ENCODE measurements at places on chromosomes 5 and 9.

- no peak for DNase-seq
Measured at GRCh38 chr5:337563-338130, 16.1 kb downstream of the AHRR start.

GRCh38 chr5:134275822-134276221 lies 49.9 kb upstream of the PPP2CA start:
- no peak for DNase-seq

DNA sequence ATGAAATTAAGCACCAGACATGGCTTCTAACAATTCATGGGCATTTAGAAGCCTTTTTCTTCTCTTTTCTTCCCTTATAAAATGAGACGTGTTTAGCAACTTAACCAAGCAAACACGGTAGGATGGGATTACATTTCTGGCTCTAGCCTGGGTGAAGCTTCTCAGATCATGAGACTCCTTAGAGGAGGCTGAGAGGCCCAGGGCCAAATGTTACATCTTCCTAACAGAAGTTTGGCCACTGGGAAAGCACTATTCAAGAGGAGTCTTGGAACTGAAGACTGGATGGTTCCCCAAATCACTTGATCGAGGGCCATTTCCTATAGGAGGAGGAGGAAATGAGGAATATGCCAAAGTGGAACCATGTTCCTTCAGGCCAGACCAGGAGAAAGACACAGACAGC lies 1.9 kb downstream of the GABRP start:
- no peak for DNase-seq

GRCh38 chr5:163473635-163474243 lies 13.3 kb downstream of the HMMR start:
- DNase-seq: no peak

- no peak for DNase-seq
Measured at GRCh38 chr5:4874097-4874496, 266.0 kb upstream of the ADAMTS16 start.

- no peak for DNase-seq
Measured at GRCh38 chr5:150052956-150053712, 33.2 kb downstream of the CSF1R start.

GRCh38 chr5:138096363-138096762 lies 12.5 kb downstream of the WNT8A start:
- DNase-seq: no peak

GRCh38 chr5:135332519-135333150 lies 66.4 kb downstream of the MACROH2A1 start:
- DNase-seq: no peak

DNA sequence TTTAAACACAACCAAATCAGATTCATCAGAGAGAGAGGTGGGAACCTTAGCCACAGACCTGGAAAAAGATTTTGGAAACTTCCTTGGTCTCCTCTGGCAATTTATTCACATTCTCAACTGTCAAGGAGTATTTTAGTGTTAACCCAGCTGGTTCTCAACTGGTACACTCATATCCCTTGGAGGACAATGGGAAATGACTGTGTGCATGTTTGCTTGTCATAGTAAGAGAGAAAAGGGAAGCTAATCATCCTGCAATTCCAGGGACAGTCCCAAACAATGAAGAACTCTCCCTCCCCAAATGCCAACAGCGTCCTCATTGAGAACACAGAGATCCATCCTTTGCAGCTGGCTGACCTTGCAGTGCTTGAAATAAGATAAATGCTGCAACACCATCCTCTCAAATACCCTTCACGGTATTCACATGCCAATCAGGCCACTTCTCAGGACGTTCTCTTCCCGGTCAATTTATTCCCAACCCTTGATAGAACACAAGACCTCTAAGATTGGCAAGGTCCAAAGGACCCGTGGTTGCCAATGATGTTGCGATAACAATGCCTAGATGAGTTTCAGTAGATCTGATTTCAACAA lies 75.5 kb downstream of the EPB41L4B start:
- DNase-seq: no peak

DNA sequence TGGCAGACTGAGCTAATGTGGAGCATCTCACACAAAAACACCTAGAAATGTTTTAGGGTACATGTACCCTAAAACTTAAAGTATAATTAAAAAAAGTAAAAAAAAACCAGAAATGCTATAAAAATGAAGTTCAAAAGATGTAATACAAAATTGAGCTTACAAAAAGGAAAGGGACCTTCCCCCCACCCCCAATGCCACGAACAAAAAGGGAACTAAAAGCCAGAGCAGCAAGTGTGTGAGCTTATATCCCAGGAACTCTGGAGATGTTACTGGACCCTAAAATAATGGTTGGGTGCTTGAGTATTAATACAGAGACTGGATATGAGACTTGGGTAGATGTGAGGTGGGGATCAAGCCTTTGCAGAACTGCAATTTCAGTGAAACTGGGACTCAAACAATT lies 11.0 kb downstream of the SPATA9 start:
- no peak for DNase-seq

GRCh38 chr9:107674721-107675277 lies 185.2 kb upstream of the KLF4 start:
- DNase-seq: no peak

DNA sequence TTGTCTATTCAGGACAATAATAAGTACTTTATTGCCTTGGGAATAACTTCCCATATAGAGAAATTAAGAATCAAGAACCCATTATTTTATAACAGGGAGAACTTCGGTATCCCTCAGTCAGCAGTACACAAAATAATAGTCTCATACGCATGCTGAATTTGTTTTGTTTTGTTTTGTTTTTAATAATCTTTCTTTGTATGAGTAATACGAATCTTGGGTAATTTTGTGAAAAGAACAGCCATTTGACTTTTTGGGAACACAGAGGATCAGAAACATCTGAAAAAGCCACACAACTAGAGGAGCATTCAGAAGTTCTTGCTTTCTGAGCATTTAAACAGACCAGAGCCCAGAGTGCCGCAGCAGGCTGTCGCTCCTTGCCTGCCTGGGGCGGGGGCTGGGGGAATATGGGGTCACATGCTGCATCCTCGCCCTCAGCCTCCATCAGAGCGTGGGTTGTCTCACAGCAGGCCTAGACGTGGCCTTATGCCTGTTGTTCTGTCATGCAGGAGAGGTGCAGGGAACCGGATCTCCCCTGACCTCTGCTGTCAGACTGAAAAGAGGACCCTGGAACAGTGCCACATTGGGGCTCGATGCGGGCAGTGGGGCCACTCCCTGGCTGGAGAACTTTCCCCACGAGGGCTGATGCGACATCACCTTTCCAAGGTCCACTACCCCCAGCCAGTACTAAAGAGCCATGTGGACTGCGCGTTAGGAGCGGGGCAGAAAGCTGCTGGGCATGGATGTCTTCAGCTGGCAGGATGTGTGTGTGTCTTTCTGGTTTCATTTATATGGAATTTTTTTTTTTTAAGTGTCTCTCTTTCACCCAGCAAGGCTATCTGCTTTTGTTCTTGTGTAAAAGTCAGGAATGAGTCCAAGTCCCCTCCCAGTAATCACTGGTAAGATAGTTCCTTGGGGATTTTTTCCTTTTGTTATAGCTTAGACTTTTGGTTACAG lies 133.4 kb upstream of the OTULINL start:
- no peak for DNase-seq

GRCh38 chr5:173231381-173231766 lies 3.6 kb downstream of the NKX2-5 start:
- no peak for DNase-seq

- no peak for DNase-seq
Measured at GRCh38 chr5:180137401-180138213, 66.0 kb upstream of the RNF130 start.

DNA sequence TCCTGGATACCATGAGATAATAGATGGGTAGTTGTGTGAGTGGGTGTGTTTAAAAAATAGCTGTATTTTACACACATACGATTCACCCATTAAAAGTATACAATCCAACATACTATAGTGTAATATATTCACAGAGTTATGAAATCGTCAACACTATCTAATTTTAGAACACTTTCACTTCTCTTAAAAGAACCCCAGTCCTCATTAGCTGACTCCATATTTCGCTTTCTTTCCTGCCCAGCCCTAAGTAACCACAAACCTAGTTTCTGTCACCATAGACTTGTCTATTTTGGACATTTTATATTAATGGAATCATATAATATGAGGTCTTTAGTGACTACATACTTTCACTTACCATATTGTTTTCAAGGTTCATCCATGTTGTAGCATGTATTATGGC lies 63.8 kb upstream of the S1PR3 start:
- no peak for DNase-seq

GRCh38 chr5:150117945-150118560 lies 31.7 kb upstream of the CSF1R start:
- DNase-seq: no peak

DNA sequence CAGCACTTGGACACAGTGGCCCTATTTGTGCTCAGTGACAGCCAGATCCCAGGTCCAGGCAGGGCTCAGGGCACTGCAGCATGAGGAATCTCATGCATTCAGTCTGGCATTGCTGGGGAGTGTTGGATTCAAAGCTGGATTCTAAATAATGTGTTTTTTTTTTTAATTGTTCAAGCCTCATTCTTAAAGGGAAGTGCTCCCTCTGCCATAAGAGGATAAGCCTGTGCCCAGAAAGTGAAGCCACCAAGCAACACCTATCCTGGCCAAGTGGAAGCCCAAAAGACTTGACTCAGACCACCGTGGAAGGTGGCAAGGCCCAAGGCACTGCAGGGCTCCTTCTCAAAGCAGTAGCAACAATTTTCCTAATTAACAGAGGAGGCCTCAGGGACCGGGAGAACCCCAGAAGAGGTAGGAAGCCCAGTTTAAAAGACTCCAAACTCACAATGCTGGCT lies 135.6 kb downstream of the ACTL7B start:
- DNase-seq: no peak

GRCh38 chr5:175202463-175203068 lies 241.4 kb downstream of the DRD1 start:
- DNase-seq: no peak

- no peak for DNase-seq
Measured at GRCh38 chr9:71975833-71976232, 64.4 kb downstream of the C9orf85 start.

All from stimulated activated CD4-positive, alpha-beta T cell treated with anti-CD3 and anti-CD28 coated beads, Interleukin-4, amount 100 ng/mL, for 1 hour (primary cell).